Adipocyte (in vitro differentiated cells): ENCODE measurements at places on chromosomes 2 and 18.

- peak; percentile 68 for DNase-seq
Measured at GRCh38 chr18:49238433-49239042, 221.9 kb downstream of the DYM start.

GRCh38 chr2:241459520-241459919 lies 48.9 kb downstream of the STK25 start:
- no peak for DNase-seq

DNA sequence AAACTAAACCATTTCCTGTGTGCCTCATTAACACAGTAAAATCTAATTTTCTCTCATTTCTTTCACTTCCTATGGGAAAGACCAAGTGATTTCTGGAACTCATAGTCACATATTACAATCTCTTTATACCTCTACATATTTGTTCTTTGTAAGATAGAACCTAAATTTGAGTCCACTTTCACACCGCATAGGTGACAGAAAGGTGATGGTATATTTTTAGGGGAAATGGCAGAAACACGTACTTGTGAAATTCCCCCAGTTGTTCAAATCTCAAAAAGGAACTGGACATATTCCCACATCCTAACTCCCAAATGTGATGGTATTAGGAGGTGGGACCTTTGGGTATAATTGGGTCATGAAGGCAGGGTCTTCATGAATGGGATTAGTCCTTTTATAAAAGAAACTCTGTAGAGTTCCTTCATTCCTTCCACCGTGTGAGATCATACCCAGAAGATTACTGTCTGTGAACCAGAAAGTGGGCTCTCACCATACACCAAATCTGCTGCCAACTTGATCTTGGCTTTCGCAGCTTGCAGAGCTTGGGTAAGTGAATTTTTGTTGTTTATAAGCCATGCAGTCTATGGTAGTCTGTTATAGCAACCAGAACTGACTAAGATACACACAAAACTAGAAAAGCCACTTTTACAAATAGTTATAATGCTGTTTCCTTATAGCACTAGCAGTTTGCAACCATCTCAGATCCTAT lies 542.1 kb downstream of the DSC3 start:
- DNase-seq: no peak

GRCh38 chr2:207258263-207258991 lies 92.7 kb upstream of the KLF7 start:
- peak; percentile 97 for DNase-seq

GRCh38 chr2:20852139-20852538 lies 29.2 kb upstream of the LDAH start:
- no peak for DNase-seq
